CD4-positive, alpha-beta T cell treated with Interleukin-4 for 4 hours (primary cell): ENCODE measurements at places on chromosomes 5 and 9.

GRCh38 chr5:132635873-132636272, 22.1 kb upstream of the IL13 start:
- no peak for DNase-seq

DNA sequence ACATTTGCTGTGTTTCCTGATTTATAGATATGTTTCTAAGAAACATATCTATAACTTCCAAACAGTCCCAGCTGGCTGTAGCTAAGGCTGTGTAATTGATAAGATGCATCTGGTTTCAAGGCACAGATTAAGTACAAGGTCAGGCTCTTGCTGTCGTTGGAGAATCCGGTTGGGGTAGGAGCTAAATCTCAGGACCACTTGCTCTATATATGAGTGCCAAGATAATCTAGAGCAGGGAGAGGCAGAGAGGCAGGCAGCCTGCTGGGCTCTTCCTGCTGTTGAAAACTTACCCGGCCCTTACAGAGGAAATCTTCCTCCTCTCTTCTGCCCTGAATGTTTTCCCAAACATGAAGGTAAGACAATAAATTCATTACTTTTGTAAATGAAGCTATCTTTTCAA, at the start of gene C7:
C7 (plus strand) TSS at position 234 of the 400 bp plus-strand sequence; CDS start at position 348, 114 bp downstream.
- DNase-seq, result no peak

GRCh38 chr5:41973087-41973486, 48.0 kb downstream of the FBXO4 start:
- DNase-seq, result no peak

DNA sequence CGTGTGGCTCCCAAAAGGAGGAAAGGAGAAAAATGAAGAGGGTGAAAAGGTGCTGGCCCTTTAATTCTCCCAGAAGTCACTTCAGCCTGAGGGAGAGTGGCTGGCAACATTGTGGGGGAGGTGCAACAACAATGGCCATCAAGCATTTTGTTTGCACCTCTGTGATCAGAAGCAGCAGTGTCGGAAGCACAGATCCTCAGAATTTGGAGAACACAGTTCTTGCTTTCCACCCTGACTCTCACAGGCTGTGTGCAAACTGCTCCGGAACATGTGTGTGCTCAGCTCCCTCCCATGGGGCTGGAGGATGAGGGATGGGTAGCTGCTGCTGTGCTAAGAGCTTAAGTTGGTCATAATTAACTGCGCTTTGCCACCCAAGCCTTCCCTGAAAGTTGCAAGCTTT, 127.1 kb downstream of the DPYSL3 start:
- DNase-seq, result no peak

- no peak for DNase-seq
These were observed 567.2 kb downstream of the PTPRD start for GRCh38 chr9:10045598-10045997.

- no peak for DNase-seq
These were observed 705.4 kb upstream of the RIOK2 start for GRCh38 chr5:97888439-97888838.

- no peak for DNase-seq
These were observed 2.0 kb downstream of the SMAD5 start for GRCh38 chr5:136134653-136135052.

DNA sequence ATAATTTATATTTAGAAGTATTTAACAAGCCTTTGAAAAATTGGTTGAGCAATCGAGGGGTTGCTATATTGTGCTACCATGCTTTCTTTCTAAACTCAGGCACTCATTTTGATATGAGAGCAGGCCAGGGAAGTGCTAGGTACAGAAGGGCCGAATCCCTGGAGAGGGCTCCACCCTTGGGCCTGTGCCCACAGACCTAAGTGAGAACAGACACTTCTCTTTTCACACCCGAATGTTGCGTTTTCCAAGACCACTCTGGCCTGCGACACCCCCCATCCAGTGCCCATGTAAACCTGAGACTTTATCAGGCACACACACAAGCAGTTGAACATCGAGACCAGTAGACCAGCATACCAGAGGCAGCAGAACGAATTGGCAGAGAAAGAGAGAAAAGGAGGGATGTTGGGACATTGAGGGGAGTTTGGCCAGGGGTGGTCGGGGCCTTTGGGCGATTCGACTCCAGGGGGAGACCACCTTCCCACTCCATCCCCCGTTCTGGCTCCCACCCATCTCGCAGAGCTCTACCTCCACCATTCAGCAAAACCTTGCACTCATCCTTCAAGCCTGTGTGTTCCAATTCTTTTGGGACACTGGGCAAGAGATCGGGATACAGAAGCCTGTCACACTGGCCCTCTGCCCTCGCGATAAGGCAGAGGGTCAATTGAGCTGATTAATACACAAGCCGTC, 134.8 kb downstream of the FBXO4 start:
- DNase-seq, result no peak

DNA sequence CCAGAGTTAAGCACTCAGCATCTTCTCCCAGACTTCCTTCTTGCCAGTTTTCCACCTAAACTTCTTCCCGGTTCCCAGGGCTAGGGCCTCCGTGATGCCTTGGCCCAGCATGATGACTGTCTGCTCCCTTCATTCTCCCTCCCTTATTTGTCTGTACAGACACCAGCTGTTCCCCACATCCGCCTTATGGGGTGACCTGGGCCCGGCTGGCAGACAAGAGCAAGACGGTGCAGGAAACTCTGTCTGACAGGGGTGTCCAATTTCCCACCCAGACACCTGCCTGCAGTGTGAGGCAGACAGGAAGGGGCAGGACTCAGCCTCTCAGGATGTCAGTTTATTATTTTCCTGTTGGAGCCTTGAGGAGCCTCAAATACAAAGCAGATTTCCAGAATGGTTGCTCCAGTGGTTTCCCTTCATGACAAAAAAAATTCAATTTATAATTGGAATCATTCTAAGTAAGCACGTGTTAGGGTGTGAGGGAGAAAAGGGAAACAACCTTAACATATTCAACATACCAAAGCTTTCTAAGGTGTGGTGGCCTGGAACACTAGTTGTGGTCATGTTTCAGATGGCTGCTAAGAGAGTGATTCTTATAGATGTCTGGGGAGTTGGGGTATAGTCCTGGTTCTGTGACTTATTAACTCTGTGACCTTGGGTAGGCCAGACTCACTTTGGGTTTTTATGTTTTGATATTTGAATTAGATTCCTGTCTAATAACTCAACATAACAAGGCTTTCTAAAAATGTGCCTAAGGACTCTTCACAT, 234.5 kb downstream of the PAPPA start:
- DNase-seq, result no peak

- DNase-seq, result no peak
These were observed 2.5 kb downstream of the RNF145 start for GRCh38 chr5:159206818-159207217.

GRCh38 chr9:112334432-112334841, 1.0 kb upstream of the PTBP3 start:
- peak; percentile 60 for DNase-seq

DNA sequence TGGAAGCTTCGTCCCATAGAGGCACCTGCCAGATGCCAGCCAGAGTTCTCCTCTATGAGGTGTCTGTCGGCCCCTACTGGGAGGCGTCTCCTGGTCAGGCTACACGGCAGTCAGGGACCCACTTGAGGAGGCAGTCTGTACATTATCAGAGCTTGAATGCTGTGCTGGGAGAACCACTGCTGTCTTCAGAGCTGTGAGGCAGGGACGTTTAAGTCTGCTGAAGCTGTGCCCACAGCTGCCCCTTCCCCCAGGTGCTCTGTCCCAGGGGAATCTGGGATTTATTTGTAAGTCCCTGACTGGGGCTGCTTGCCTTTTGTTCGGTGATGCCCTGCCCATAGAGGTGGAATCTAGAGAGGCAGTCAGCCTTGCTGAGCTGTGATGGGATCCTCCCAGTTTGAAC, 70.8 kb downstream of the NDUFS4 start:
- no peak for DNase-seq

DNA sequence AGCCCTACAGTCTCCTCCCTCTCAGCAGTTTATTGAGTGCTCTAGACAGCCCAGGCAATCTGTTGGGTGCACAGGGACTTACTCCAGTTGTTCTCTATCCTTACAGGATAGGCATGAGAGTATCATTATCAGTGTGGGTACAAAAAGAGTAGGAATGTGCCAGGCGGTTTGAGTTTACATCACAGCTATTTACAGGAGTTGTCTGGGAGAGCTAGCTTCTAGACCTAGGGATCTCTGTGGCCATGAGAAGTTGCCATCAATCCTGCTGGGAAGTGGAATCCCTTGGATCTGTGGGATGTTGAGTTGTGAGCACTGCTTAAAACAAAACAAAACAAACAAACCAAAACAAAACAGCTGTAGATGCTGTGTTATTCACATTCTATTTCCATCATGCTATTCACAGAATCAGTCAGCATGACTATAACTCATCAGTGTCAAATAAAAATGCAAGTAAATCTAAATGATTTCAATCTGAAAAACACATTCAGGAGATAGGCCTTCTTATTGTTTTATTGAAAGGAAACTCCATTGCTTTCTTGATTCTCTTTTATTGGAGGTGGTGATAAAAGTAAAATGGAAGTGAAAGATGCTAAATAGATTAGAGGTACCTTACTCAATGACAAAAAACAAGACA, 552.4 kb upstream of the ZNF608 start:
- no peak for DNase-seq

- no peak for DNase-seq
These were observed 72.8 kb upstream of the COL5A1 start for GRCh38 chr9:134568811-134569210.

DNA sequence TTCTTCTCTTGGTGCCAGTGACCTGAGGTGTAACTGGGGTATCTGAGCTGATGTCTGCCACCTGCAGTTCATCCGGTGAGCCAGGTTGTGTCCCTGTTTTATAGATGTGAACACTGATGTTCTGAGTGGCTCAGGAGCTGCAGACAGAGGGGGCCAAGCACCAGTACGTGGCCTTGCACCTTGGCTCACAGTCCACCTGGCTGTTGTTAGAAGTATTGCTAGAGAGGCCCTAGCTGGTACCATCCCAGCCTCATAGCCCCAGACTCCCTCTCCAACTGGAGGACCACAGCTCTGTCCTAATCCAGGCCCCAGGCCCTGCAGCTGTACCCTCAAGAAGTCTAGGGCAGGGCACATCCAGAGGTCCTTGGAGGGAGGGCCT, 16.2 kb downstream of the PHF2 start:
- DNase-seq, result no peak

DNA sequence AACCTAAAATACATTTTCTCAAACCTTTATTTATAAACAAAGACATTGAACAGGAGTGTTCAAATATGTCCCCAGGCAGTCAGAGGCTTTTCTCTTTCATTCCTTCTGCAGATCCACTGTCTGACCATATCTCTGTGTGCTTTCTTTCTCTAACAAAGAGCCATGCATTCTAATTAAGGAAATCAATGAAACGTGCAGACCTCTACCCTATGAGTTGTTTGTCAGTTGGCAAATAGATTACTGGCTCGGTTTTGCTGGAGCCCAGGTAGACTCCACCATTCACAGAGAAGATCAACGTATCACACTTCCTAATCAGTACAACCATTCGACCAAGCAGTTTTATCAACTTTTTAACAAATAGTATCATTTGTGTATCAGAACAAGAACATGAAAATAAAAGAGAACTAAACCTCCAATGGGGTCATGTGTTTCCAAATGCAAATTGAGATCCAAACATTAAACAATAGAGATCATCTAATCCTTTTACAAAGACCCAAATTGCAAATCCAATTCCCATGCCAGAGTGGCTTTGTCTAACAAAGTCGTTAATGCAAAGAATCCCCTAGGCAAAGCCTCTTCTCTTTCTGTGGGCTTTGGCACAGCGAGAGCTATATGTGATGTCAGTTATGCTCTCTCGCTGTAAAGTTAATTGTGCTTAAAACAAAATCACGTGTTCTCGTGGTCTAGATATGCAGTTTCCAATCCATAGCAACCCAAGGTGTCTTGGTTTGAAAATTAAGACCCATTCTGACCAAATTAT, 16.8 kb downstream of the KLF4 start:
- no peak for DNase-seq

GRCh38 chr9:15641291-15641690, 88.4 kb downstream of the CCDC171 start:
- no peak for DNase-seq

GRCh38 chr9:94554078-94554438, 825 bp upstream of the PCAT7 start:
- no peak for DNase-seq

DNA sequence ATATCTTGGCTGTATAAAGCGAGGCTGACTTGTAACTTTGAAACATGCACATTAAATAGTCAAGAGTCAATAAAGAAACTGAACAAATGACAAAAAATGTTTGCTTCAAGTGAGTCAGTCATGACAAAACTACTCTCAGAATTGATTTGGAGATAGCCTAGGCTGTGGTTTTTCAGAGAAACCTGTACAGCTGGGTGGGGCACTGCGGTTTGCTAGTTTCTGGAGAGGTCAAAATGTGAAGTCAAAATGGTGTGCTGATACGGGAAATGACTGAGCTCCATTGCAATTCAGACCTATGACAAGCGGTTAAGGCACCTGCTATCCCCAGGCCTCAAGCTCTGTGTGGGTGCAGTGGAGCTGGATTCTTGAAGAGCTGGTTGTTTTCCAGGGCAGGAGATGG, 10.3 kb upstream of the CD180 start:
- peak; percentile 97 for DNase-seq

DNA sequence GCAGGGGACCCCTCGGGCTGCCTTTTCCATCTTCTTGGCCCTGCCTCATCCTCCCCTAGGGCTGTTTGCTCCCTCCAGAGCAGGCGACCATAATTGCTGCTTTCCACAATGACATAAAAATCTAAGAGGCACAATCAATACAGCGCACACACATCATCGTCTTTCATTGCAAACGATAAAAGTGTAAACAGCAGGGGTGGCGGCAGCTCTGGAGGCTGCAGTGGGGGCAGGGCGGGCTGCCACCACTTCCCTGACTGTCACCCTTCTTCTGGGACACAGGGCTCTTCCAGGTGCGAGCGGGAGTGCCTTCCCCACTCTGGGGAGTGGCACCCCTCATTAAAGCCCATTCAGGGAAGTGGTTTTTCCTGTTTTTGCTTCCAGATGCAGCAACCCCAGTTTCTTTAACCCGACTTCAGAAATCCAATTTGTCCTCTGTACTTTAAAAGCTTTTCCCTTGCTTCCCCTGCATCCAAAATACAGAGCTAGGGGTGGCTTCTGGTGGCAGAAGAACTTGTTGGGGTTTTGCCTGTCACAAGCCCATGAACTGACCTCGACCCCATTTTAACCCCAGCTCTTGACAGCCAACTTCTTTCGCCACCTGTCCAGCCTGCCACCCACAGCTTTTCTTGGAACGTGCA, 45.7 kb downstream of the TSPAN17 start:
- DNase-seq, result no peak

DNA sequence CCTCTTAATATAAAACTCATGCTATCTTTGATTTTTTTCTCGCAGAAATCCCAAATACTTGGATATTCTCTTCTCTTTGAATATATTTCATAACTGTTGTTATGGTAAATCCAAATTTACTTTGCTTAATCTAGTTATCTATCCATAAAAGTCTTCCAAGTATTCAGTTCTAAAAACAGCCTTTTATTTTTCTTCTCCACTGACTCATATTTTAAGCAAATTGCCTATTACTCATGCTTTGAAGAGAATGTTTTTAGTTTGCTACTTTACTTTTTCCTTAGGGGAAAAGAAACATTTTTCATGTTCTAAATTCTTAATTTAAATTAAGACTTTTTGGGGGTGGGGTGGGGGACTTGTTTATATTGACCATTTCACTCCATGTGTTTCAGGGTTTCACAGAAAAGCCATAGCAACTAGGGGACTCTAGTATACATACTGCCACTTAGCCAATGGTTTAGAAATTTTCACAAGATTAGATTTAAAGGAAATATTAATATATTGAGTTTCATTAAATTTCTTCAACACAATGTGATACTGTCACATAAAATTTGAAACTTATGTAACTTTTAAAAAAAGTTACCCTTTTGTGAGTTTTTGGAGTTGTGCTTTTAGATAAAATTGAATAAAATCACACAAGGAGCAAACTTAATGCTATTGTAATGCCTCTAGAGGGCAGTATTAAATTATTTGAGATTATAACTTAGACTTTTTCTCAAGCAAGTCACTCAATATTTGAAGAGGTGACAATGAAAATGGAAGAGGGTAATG, 545.8 kb upstream of the ARRDC3 start:
- no peak for DNase-seq
